SK-N-SH (cell line): ENCODE measurements at places on chromosomes 11 and 22.

DNA sequence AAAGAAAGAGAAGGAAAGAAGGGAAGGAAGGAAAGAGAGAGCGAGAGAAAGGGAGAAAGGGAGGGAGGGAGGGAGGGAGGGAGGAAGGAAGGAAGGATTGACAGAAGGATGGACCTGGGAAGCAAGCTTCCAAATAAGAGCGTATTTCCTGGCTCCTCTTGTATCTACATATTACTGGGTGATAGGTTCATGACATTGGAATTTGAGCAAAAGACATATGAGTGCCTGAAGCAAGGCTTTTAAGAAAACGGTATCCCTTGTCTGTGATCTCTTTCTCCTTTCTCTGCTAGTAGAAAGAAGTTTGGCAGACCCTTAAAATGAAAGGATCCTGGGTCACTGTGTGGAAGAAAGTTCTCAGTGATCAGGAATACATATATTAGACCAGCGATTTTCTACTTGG is 932.2 kb upstream of the CCDC90B start:
- DNase-seq: no peak

GRCh38 chr11:60944490-60945294 is 7.3 kb downstream of the SLC15A3 start:
- DNase-seq: no peak

DNA sequence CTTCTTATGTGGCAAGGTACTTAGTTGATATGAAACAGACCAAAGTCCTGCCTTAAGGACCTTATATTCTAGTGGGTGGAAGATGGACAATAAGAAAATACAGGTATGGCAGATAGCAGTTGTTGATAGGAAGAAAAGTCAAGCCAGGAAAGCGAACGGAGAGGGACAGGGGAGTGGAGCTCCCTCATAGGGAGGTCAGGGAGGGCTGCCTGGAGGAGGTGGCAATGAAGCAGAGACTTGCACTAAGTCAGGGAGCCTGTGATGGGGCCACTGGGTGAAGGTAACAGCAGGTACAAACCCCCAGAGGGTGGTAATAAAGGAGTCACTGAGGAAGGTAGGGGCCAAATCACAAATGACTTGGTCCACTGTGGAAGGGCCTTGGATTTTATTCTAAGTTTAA is 65.3 kb downstream of the ABTB2 start:
- no peak for DNase-seq

DNA sequence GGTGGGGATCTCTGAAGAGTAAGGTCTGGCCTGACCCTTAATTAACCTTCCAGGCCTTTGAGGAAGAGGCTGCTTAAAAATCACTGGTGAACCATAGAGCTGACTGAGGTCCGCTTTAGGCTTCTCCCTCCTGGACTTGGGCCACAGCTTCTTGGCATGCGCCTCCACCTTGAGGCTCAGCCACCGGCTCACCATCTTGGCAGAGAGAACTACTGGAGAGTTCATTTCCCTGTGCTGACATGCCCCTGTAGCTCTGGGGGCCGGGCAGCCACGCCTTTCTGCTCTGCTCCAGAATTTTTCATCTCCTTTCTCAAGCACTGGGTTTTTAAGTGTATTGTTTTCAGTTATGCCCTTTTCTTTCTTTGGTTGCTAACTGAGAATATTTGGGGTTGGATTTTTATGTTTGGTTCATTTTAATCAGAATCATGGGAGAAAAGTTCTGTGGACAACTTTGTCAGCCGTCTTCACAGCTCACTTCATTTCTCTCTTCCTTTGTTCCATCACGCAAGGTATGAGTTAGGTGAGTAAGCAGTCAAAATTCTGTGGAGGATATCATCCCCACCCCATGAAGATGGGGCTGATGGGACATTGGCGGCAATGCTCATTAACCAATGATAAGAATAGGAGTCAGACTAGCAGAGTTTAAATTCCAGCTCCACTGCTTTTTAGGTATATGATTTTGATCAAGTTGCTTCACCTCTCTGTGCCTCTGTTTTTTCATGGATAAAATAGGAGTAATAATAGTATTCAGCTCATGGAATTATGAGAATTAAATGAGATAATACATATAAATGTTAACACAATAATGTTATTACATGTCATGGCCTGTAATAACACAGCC is 103.9 kb downstream of the DBX1 start:
- no peak for DNase-seq

DNA sequence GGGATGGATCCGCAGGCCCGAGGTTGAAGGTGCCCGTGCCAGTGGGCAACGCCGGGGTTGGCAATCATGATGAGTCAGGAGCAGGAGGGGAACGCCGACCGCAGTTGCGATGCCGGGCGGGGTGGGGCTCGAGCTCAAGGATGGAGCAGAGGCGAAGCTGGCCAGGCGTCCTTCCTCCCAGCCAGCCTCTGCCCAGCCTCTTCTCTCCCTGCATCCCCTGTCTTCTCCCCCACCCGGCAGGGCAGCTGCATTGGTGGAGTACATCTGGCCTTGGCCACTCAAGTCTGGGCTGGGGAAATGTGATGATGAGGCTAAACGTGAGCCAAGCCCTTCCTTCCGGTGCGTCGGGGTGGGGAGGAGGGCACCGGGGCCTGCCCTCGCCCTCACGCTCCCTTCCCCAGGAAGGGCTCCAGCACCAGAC is 3.9 kb downstream of the IFITM10 start:
- DNase-seq: peak; percentile 56
